ENCODE measurements at places on chromosomes 4 and X. TPM values are rescaled to one million over a fixed set of nuclear protein-coding genes. Genes with fewer than 3 reads are reported as not detected.

DNA sequence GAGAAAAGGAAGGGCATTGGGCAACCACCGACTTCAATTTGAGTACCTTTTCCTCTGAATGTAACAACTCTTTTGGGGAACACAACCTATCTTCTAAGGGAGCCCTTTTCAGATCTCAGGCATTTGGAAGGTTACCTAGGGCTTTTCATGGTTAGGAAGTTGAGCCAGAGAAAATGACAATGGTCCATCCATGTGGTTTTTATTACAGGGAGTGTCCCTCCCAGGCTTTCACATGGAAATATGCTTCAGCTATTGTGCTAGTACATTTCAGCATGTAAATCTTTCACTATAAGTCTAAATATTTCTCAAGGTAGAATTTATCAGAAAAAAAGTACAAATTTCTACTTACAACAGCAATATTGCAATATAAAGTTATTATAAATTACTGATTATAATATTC, 259.8 kb downstream of the IQCM start:
- no peak for DNase-seq

The TAB3 gene
- total RNA-seq: 23.8 TPM

DNA sequence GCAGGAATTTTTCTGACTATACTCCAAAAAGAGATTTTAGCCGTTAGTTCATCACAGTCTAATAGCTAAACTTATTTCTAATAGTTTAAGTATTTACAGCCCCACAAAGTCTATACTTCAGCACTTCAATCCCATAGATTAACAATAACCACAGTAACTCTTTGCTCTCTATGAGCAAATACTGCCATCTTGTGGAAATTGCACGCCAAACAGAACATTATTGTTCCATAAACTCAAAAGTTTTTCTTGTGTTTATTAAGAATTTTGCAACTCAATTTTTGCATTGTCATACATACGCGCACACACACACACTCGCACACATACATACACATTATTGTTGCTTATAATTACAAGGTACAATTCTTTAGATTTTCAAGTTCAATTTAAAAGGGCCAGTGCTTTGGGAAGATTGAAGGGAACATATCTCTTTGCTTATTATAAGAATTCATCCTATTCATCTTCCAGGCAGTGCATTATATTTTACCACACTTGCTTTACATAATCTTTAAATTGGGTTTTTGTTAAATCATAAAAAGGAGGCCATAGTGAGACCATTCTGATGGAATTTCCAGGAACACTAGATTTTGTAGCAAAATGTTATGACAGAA, 63.8 kb upstream of the ATOH1 start:
- no peak for DNase-seq

DNA sequence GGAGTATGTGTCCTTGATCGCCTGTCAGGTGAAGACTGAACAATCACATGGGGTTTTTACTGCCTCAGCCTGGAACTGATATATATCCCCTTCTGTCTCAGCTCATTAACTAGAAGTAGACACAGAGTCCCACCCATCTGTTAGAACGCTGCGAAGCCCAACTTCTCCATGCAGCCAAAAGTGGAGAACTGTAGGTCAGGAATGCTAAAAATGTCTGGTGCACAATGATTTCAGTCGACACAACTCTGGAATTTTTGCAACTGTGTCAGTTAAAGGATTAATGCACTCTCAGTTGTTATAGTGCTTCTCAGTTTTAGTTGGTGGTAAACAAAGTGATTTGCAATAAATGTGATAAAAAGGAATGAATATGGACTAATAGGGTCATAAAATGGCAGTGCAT, 287.2 kb downstream of the INPP4B start:
- DNase-seq: no peak

The FGF13 gene
- total RNA-seq: not detected

The CLIC2 gene
- total RNA-seq: 0.81 TPM

- no peak for DNase-seq
Observed at GRCh38 chr4:72286185-72286584, 254.4 kb downstream of the NPFFR2 start.

GRCh38 chr4:56186808-56187523, 200.3 kb downstream of the AASDH start:
- no peak for DNase-seq
